Activated T-helper 1 cell treated with anti-CD3 and anti-CD28 coated beads, Interleukin-12 subunit alpha, Interleukin-12 subunit beta, Interleukin-2, Interleukin-4 antibody, amounts not matched to agents 30 ng/mL and 10 ng/mL and 1 ng/mL, durations not matched to agents 14 hours and 24 hours and 36 hours (primary cell): ENCODE measurements at places on chromosomes 16 and 17.

GRCh38 chr17:27293359-27293897 lies 486 bp upstream of the WSB1 start:
- peak; percentile 1 for DNase-seq

GRCh38 chr16:79092846-79093245 lies 507.7 kb downstream of the MAF start:
- DNase-seq: no peak

GRCh38 chr17:47290870-47291241 lies 32.9 kb upstream of the EFCAB13 start:
- no peak for DNase-seq

DNA sequence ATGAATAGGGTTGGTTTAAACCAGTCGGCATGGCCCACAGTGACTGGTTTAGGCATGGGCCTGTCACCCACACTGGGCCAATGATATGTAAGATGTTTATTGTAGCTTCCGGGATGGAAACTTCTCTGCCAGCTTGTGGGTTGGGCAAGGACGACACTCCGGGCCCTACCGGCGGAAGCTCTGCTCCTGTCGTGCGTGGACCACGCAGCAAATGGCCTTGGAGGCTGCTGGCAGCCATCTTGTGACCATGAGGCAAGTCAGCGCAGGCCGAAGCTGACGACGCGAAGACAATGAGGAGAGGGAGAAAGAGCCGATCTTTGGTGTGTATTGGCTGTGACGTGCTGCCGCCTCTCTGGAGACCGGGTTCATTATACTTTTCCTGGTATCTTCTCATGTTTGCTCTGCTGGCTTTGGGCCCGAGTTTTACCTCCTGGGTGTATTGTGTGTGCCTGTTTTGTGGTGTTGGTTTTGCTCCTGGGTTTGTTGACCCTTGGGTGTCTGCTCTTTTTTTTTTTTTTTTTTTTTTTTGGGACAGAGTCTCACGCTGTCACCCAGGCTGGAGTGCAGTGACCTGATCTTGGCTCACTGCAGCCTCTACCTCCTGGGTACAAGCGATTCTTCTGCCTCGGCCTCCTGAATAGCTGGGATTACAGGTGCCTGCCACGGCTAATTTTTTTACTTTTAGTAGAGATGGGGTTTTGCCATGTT lies 15.4 kb downstream of the SLC25A10 start:
- DNase-seq: no peak

GRCh38 chr17:64694207-64694606 lies 32.1 kb upstream of the SMURF2 start:
- DNase-seq: no peak

GRCh38 chr16:15972046-15972868 lies 22.8 kb downstream of the ABCC1 start:
- DNase-seq: no peak

DNA sequence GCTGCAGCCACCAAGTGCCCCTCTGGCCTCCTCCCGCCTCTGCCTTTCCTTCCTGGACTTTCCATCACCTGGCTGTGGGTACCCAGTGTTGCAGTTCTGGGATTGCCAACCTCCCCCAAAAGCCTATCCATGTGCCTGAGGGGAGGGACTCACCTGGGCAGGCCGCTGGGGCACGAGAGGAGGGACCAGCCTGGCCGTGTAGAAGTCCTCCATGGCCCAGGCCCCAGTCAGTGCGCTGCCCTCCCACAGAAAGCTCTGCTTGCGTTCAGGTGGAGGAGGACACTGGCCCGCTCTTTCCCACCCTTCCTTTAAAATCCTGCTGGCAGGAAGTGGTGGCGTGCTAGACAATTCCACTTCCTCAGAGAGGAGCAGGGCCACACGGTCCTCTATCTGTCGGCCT lies 14.2 kb downstream of the SLX4 start:
- DNase-seq: no peak

DNA sequence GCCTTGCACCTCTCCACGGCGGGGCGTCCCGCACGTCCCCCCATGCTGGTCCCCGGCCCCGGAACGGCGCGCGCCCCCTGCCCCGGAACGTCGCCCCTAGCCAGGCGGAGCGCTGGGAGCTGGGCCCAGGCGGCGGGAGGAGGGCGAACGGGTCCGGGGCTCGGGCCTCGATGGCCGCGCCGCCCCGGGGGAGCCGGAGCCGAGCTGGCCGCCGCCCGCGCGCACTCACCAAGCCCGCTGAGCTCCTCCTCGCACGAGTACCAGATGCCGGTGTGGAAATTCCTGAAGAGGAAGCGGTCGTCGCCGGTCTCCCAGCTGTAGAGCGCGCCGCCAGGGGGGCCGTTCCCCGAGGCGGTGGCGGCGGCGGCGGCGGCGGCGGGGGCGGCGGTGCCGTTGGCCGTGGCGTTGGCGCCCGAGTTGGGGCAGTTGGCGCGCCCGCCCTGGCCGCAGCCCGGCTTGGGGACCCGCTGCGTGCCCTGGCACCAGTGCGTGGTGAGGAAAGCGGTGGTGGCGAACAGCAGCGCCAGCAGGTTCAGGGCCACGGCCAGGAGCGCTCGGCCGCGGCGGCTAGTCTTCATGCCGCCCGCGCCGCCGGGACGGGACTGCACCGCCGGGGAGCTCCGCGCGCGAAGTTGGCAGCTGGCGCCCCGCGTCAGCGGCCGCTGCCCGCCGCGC lies 530 bp downstream of the GSG1L start:
- DNase-seq: no peak

GRCh38 chr17:79595921-79596320 lies 14.9 kb downstream of the RBFOX3 start:
- no peak for DNase-seq

GRCh38 chr16:84239909-84240308 lies at the start of gene KCNG4:
TSS of gene KCNG4 (minus strand) at chr16:84240012. CDS start at chr16:84237485, 2,527 bp downstream.
- DNase-seq: no peak

GRCh38 chr16:53982631-53983042 lies 278.7 kb downstream of the FTO start:
- DNase-seq: no peak

GRCh38 chr17:81440511-81441244 lies 45.4 kb downstream of the BAHCC1 start:
- no peak for DNase-seq

DNA sequence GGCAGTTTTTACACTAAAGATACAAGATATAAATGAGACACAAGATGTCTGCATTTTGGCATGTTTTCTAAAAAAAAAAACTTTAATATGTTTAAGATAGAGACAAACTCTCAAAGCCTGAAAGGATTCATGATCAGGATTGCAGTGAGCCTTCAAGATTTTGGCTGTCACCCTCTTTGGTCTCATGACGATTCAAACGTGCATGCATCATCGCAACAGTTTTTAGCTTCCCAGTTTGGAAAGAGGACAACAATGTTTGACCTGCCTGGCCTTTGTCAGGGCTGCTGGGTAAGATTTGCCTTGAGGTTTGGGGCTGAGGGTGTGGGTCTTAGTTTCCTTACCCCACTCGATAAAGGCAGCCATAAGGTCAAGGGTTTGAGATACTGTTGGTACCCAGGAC lies 134.1 kb downstream of the RGS9 start:
- no peak for DNase-seq

DNA sequence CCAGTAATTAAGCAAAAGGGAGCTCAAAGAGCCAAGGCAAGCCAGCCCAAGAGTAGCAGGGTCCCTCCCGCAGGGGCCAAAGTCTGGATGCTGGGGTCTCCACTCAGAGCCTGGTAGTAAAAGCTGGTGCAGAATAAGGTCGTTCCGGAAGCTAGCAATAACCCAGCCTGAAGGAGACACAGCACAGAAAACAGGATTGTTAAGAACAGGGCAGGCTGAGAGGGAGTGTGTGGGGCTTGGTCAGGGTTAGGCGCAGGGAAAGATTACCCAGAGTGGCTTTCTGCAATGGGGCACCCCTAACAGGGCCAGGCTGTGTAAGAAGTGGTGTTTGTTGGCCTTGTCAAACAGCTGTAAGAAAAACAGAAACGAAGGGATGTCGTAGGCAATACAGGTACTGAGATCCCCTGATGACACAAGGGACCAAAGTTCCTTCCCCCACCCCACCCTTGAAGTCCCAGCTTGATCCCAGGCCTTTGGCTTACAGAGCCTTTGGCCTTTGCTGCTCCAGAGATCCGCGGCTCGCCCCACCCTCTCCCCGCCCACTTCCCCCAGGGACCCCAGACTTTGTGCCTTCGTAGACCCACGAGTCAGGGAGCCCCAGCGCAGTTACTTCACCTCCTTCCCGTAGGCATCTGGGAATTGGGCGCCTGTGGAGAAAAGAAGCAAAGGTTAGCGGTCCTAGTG lies 712 bp downstream of the TMEM256 start:
- no peak for DNase-seq

DNA sequence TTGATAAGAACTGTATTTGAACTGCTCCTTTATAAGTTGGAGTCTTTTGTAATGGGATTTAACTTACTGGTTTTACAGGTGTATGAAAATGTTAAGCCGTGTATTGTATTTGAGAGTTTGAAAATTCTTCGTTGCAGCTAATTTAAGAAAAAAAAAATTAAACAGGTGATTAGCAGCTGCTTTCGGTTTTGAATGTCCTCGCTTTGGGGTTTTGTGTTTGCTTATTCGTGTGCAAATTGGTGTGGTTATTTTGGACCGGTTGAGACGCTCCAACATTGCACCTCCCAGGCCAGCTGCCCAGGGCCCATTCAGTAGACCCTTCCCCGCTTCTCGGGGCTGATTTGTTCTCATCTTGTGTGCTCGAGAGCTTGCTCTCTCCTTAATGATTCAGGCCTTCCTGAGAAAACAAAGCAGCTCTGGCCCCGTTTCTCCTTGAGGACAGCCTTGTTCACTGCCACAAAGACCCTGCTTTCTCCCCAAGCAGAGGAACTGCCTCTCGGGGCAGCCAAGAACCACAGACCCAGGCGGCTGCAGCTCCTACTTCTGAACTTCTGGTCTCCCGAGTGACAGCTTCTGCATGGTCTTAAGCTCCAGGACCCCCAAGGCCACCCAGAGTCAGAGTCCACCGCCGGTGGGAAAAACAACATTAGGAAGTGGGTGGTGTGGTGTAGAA lies 100.5 kb downstream of the MSI2 start:
- no peak for DNase-seq

GRCh38 chr16:3859889-3860288 lies 20.6 kb downstream of the CREBBP start:
- no peak for DNase-seq

- no peak for DNase-seq
These were observed 21.5 kb upstream of the EEF2K start for GRCh38 chr16:22184615-22184968.

DNA sequence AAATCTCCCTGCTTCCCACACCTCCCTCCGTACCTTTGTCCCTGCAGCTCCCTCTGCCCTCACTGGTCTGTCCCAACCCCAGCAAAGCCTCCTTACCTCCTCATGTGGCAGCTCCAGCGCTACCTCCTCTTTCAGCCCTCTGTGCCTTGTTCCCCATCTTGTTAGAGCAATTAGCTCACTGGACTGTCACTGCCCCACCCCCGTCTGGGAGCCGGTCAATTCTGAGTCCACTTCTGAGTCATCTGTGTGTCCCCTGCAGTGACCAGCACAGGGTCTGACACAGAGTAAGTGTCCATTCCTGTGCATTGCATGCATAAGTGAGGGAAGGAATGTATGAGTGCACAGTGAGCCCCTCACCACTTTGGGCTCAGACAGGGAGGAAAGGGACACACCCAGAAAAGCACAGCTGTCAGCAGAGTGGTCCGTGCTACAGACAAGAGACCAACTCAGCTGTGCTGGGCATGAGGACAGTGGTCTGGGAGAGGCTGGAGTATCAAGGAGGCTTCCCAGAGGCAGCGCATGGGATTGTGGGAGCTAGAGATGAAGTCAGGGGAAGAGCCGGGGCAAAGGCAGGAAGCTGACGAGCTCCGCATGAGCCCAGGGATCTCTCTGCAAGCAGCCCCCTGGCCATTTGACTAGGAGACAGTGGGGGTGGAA lies 45.9 kb downstream of the PITPNM3 start:
- DNase-seq: no peak

GRCh38 chr17:77570565-77570898 lies 388.0 kb upstream of the TNRC6C start:
- no peak for DNase-seq

GRCh38 chr16:23182679-23183542 lies at the start of gene SCNN1G:
TSS of gene SCNN1G (plus strand) at chr16:23182745. CDS start at chr16:23186272, 3,527 bp downstream.
- peak; percentile 1 for DNase-seq

DNA sequence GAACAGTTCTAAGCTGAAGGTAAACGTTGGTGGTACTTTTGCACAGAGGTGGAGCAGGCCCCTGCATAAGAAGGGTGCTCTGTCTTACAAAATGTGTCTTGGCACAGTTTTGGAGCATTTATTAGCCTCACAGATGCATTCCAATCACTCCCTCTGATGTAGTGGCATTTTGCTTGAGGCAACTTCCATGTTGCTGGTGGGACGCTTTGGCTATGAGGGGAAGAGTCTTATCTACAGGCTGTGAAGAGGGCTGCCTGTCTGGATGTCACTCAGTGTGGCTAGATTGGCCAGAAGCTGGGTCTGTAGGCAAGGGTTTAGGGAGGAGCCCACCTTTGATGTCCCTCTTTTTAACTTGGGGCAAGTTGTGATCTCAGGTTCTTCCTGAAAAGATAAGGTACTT lies 2.6 kb upstream of the RARA start:
- DNase-seq: no peak

DNA sequence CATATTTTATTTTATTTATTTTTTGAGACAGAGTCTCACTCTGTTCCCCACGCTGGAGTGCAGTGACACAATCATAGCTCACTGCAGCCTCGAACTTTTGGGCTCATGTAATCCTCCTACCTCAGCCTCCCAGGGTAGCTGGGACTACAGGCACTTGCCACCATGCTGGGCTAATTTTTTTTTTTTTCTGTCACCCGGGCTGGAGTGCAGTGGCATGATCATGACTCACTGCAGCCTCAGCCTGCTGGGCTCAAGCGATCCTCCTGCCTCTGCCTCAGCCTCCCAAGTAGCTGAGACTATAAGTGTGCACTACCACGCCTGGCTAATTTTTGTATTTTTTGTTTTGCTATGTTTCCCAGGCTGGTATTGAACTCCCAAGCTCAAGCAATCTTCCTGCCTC lies 17.1 kb downstream of the UNC45B start:
- no peak for DNase-seq

DNA sequence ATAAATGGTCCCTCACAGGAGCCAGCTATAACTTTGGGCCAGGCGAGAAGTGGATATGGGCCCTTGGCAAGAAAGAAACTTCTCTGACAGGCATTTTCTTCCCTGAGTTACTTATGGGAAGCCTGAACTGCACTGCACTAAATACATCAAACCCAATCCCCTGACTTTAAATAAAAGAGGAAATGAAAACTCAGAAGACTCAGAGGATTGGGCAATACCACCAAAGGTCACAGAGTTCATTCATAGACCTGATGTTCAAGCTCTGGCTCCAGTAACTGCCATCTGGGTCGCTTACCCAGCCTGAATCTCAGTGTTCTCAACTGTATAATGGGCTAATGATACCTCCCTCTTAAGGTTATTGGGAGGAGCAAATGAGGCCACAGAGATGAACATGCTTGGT lies 815 bp downstream of the KRT35 start:
- no peak for DNase-seq

GRCh38 chr16:53224951-53225533 lies 170.3 kb downstream of the CHD9 start:
- DNase-seq: no peak
